Lower lobe of right lung (tissue), 2 donors: ENCODE measurements at places on chromosomes 1 and 21. TPM values are rescaled to one million over a fixed set of nuclear protein-coding genes. Genes with fewer than 3 reads are reported as not detected.

Gene UBXN11
- 65.1 TPM for total RNA-seq

Gene ARHGAP29
- 63.8 TPM for total RNA-seq

- no peak overlapping the region for H3K27ac ChIP-seq
- DNase-seq = no peak
- peaks cover 25% of the 10 kb centered on the region for H3K36me3 ChIP-seq
- no peak overlapping the region for H3K4me3 ChIP-seq
These were observed 27.0 kb upstream of the ZFP69B start for GRCh38 chr1:40423264-40423642.

- no peak for DNase-seq
- H3K27me3 ChIP-seq = no peaks in the 10 kb centered on the region
- no peak overlapping the region for H3K27ac ChIP-seq
- H3K36me3 ChIP-seq = no peaks in the 10 kb centered on the region
- no peak overlapping the region for H3K4me3 ChIP-seq
These were observed 68.5 kb downstream of the DYRK1A start for GRCh38 chr21:37435120-37435519.

GRCh38 chr1:81337226-81337625 lies 463.5 kb upstream of the ADGRL2 start:
- DNase-seq = no peak
- no peak overlapping the region for H3K4me3 ChIP-seq

DNA sequence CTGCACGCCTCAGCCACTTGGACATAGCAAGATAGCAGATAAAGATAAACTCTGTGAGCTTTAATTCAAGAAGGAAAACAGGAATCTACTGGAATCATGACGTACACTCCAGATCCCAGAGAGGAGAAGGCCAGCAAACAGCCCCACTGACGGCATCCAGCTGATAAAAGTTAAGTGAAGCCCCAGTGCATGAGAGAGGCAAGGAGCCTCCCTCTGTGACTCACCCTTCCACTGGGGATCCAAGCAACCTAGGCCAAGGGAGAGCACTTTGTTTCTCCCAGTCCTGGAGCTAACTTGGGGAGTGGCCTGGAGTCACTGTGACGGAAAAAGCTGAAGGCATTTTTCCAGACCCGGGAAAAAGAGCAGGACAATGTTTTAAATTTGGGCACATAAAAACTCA lies 270.0 kb downstream of the AKT3 start:
- no peak overlapping the region for H3K4me3 ChIP-seq
- H3K27me3 ChIP-seq = no peaks in the 10 kb centered on the region
- no peaks in the 10 kb centered on the region for H3K36me3 ChIP-seq
- H3K27ac ChIP-seq = no peak overlapping the region
- H3K4me1 ChIP-seq = no peaks in the 10 kb centered on the region
- DNase-seq = no peak

GRCh38 chr1:162420120-162420519 lies 8.2 kb upstream of the SH2D1B start:
- no peak overlapping the region for H3K4me3 ChIP-seq
- H3K27me3 ChIP-seq = no peaks in the 10 kb centered on the region
- no peaks in the 10 kb centered on the region for H3K36me3 ChIP-seq
- DNase-seq = no peak
- no peak overlapping the region for H3K27ac ChIP-seq

DNA sequence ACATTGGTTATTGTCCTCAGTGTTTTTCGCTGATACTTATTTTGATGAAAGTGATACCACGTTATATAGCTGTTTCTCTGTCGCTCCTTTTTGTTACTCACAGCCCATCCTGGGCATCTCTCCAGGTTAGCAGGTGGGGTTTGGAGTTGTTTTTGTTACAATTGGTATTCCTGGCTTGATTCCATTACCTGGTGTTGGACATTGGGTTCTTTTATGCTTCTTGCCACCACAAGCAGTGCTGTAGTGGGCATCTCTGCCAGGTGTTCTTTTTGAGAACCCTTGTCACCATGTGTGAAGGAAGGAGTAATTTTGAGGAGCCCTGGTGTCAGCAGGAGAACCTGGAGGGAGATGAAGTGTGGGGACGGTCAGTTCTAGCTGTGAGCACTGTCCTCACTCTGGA lies 47.5 kb upstream of the PWP2 start:
- no peaks in the 10 kb centered on the region for H3K27me3 ChIP-seq
- no peak overlapping the region for H3K27ac ChIP-seq
- no peak overlapping the region for H3K4me3 ChIP-seq
- no peak for DNase-seq
- H3K36me3 ChIP-seq = peaks cover 81% of the 10 kb centered on the region
- H3K4me1 ChIP-seq = no peaks in the 10 kb centered on the region

- H3K27me3 ChIP-seq = no peaks in the 10 kb centered on the region
- no peaks in the 10 kb centered on the region for H3K4me1 ChIP-seq
- H3K27ac ChIP-seq = no peak overlapping the region
- no peaks in the 10 kb centered on the region for H3K36me3 ChIP-seq
These were observed 82.8 kb downstream of the PLPPR5 start for GRCh38 chr1:98921817-98922216.
